Epithelial cell of esophagus (primary cell): ENCODE measurements at places on chromosomes 1 and 21.
A peak's percentile ranks its signal among the peaks of the same experiment; 100 is the strongest.

- no peak for DNase-seq
Observed at GRCh38 chr1:162256287-162256686, 120.4 kb downstream of the SPATA46 start.

- peak; percentile 59 for DNase-seq
Observed at GRCh38 chr1:216183007-216183406, 240.2 kb downstream of the USH2A start.

DNA sequence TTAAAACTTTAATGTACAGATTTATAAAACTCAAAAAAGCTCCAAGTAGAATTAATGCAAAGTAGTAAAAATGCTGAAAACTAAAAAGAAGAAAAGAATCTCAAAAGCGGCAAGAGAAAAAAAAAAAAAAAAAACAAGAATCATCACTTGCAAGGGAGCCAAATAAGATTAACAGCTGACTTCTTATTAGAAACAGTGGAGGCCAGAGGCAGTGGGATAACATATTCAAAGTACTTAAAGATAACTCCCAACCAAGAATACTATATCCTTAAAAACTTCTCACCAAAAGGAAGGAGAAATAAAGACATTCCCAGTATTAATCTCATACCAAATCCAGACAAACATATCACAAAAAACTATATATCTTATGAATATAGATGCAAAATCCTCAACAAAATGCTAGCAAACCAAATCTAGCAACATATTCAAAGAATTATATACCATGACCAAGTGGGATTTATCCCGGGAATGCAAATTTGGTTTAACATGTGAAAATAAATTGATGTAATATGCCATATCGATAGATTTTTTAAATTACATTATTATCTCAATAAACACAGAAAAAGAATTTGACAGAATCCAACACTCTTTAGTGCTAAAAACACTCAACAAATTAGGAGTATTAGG lies 62.7 kb downstream of the CAMK2N1 start:
- DNase-seq = no peak

GRCh38 chr21:29640080-29640508 lies 299.7 kb downstream of the GRIK1 start:
- no peak for DNase-seq

DNA sequence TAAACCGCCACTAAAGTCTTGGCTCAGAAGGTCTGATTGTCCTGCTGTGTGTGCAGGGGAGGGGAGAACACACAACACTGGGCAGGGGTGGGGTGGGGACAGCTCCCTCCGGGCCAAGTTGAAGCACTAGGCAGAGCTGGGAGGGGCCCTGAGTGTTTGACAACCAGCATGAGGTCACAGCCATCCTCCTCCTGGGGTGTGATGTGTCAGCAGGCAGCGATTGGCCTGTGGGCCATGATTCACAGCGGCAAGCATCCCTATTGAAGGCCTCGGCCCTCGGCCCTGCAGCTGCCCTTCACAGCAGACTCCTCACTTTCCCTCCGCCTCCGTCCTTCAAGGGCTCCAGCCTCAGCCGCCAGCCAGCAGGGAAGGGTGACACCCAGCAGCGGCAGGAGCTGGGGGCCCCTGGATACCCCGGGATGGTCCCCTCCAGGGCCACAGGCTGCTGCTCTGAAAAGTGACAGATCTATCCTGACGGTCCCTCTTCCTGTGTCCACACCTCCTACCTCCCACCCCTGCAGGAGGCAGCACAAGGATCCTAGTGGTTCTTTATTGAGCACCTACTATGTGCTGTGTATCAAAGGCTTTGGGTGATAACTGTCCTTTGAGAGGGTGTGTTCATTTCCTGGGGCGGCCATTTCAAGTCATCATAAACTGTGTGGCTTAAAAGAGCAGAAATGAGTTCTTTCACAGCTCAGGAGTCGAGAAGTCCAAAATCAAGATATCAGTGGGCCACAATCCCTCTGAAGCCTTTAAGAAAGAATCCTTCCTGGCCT lies 66.0 kb upstream of the SLC25A33 start:
- DNase-seq = peak; percentile 97

GRCh38 chr21:25343774-25344545 lies 263.3 kb downstream of the MRPL39 start:
- no peak for DNase-seq

DNA sequence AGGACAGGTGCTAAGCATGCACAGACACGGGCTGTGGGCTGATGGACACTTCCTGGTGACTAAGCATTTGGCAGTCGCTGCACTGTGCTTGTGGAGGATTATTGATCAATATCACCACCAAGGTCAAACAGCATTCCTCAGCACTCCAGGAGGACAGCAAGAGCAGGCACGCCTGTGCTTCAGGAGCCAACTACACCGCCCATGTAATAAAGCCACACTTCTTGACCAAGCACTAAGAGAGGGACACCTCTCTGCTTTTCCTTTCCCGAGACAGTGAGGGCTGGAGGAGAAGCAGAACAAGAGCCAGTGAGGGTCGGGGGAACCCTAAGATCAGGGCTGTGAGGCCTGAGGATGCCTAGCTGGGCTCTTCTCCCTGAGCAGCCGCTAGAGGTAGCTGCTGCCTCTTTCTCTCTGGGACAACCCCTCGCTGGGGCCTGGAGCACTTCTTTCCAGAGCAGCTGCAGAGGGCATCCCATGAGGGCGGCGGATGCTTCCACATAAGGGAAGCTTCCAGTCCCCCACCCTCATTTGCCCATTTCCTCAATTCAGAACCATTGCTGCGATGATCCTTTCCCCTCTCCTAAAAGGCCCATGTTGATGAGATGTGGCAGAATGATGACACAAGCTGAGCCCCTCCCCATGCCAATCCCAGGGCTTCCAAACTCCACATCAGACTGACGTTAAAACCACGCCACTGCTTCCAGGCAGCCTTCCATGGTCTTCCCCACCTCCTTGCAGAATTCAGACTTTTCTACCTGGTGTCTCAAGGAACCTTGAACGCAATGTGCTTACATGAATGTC lies 19.1 kb downstream of the RAB7B start:
- DNase-seq = peak; percentile 97

GRCh38 chr1:202565890-202566602 lies 144.2 kb downstream of the SYT2 start:
- DNase-seq = no peak

DNA sequence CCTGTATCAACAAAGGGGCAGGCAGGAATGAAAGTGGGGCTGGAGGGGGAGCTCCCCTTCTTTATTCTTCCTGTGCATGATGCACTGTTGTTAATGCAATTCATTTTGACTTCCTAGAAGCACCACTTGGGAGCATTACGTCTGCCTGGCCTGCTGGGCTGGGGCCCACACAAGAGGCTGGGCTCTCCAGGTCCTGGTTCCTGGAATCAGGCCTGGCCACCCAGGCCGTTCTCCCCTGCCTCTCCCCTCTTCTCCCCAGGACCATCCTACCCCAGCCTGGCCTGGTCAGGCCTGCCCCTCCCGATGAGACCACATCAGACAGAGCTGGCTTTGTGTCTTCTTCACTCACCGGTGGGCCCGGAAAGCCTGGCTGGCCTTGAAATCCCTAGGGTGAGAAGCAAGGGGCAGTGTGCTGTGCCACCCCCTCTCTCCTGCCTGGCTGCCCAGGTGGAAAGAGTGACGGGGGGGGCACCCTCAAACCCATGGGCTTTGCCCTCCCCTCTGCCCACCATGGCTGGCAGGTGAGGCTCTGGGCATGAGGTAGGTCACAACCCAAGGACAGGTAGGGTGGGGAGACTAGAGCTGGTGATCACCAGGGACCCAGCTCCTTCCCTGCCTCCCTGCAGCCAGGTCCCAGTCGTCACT lies 20.7 kb upstream of the PEF1 start:
- no peak for DNase-seq

DNA sequence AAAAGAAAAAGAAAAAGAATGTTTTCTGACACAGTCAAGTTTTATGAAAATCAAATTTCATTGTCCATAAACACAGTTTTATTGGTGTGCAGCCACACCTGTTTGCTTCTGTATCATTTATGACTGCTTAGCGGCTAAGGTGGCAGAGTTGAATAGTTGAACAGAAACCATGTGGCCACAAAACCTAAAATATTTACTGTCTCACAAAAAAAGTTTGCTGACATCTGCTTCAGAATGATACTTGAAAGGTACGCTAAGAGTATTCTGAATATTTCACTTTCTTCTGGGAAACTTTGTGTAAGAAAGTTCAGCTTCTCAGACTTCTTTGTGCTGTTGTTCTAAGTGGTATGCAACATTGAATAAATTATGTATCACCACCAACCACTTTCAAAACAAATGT lies 6.2 kb downstream of the KCNK1 start:
- no peak for DNase-seq

- DNase-seq = no peak
Observed at GRCh38 chr1:6279613-6280383, 18.9 kb upstream of the GPR153 start.

DNA sequence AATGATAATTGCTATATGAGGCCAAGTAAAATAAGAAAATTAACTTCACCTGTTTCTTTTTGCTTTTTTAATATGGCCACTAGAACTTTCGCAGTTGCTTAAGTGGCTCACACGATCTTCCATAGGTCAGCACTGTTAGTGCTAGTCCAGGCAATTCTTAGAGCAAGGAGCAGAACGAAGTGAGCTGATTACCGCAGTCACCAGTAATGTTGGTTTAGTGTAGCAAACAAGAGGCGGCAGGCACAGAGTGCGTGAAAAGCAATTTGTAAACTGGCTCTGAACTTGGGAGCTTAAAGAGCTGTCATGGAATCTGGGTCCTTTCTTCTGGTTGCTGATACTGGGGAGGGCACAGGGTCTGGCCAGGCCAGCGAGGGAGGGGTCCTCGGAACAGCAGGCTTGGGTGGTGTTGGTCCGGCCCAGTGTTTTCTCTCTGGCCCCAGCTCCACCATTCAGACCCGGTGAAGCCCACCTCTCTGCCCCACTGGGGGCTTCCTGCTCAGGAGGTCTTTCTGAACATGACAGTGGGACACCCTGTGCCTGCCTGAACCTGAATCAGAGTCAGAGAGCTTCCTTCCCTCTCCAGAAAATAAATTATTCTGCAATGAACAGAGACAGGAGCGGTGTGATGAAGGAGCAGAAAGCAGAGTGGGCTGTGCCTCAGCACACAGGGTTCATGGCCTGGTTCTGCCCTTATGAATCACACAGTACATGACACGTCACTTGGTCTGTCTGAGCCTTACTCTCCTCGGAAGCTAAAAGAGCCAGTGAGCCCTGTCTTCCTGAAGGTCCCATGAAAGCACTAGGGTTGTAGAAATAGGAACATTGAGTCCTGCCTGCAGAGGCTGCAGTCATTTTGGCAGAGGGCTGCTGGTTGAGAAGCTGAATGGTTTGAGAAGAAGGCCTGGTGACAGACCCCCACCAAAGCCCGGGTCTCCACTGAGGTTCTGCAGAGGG lies 11.9 kb downstream of the ETS2 start:
- peak; percentile 73 for DNase-seq

DNA sequence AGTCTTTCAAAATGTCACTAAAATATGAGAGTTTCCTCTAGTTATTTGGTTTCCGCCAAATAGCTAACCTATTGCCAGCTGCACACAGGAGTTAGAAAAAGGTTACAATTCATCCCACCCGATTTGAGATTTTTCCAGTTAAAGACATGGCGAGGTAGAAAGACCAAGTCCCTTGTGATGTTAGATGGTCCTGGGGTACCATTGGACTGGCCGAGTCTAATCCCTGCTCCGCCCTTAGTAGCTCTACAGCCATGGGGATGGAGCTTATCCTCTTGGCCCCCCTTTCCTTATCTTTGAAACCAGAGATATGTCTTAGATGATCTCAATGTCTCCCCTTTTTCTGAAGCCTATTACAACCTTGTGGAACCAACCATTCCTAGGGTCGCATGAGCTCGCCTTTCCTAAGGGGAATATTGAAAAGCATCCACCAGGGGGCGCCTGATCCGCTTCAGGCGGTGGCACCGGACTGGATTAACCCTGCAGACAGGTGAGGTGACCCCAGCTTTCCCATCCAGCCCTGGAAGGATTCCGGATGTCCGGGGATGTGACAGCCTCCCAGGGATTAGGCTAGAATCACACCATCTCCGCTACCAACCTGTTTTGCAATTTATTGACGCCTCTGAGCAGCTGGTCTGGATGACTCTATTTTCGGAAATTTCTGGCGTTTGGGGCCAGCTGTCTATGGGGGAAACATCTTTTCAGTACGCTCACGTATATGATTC lies 68.3 kb upstream of the SIM2 start:
- DNase-seq = peak; percentile 61

- DNase-seq = peak; percentile 84
Observed at GRCh38 chr1:218476385-218476784, 131.2 kb downstream of the TGFB2 start.

- DNase-seq = no peak
Observed at GRCh38 chr1:15523104-15524020, 653 bp downstream of the CASP9 start.

- no peak for DNase-seq
Observed at GRCh38 chr1:246373828-246374569, 133.1 kb downstream of the SMYD3 start.

GRCh38 chr1:117447661-117448060 lies 80.4 kb downstream of the MAN1A2 start:
- DNase-seq = no peak
